ENCODE measurements at places on chromosomes 2 and 18.

DNA sequence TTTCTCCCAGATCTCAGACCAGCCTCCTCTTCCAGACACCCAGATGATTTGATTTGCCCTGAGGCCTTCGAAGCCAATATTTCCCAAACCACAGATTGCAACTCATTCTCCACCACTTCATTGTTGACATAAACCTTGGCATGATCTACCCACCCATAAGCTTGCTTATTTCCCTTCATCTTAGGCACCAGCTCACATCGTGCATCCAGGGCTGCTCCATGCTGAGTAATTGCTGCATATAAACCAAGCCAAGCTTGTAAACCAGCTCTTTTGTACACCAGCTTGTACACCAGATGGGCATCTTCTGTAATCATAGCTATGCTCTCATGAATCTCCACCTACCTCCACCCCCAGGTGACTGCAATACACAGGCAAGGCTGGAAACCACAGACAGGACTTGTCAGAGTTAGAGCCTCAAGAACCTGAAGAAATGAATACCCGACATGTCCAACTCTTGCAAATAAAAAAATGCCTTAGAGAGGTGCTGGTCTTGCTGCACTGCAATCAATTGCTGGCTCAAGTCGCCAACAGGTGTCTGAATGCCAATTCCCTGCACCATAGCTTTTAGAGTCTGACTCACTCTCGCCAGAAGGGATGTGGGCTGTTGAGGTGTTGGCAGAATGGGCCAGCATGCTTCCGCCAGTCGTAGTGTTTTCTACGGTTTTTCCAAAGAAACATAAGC is 31.5 kb downstream of the TRABD2A start:
- no peak for DNase-seq

DNA sequence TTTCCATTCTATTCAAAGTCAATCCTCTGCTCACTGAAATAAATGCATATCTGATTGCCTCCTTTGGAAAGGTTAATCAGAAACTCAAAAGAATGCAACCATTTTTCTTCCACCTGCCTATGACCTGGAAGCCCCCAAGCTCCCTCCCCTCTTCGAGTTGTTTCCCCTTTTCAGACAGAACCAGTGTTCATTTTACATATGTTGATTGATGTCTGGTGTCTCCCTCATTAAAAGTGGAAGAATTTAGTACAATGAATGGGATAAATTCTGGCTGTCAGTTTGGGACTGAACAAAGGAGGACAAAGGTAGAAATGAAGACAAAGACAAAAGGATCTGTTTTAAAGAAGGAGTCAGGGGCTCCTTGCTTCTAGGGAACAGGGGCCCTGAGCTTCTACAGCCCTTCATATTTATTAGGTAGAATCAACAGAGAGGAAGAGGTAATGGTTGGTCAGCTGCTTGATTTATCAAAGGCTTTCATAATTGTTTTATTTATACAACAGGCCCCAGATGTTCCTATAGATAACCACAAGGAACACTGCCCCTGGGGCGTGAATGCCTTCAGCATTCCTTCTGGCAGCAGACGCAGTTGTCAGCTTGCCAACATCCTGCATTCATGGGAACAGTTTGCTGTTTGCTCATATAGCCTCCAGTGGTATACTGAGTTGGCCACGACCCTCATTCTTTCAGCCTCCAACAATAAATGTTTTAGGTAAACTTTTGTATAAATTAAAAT is 949.8 kb upstream of the LRATD1 start:
- DNase-seq, result peak; percentile 31

DNA sequence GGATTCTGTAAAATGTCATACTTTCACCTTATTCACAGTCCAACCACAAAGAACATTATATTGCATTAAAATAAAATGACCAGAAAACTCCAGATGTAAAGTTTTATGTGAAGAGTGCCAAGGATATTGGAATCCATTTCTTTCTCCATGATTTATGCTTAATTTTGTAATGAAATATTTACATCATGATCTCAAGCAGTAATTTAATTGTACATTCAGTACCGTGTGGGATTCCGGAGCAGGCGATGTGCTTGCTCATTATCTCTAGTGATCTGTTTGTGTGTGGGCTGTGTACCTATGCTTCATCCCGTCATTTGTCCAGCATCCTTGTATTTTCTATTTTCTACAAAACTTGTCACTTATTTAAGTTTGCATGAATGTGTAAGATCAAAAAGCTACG is 415.9 kb upstream of the SLC8A1 start:
- DNase-seq, result no peak

DNA sequence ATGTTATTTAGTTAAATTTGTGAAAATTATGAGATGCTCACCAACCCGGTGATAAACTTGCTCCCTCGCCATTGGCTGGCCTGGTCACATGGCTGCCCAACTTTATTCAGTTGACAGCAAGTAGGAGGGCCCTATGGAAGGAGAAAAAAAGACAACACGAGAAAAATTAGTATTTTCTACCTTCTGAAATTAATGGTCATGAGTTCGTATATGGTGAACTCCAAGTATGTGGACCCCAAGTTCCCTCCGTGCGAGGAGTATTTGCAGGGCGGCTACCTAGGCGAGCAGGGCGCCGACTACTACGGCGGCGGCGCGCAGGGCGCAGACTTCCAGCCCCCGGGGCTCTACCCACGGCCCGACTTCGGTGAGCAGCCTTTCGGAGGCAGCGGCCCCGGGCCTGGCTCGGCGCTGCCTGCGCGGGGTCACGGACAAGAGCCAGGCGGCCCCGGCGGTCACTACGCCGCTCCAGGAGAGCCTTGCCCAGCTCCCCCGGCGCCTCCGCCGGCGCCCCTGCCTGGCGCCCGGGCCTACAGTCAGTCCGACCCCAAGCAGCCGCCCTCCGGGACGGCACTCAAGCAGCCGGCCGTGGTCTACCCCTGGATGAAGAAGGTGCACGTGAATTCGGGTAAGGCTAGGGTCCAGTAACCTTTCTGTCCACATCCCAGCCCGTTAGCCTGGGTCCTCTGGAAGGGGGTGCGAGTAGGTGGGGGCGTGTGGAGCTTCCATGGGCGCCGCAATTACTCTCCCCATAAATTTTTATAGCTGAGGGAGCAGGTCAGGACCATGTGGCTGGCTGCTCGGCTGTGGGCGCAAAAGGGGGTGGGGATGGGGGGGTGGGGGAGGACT is at the start of gene HOXD4:
Gene HOXD4 (plus strand): TSS at position 109 of the 846 bp plus-strand sequence. CDS start 84 bp downstream, at position 193.
- peak; percentile 68 for DNase-seq

DNA sequence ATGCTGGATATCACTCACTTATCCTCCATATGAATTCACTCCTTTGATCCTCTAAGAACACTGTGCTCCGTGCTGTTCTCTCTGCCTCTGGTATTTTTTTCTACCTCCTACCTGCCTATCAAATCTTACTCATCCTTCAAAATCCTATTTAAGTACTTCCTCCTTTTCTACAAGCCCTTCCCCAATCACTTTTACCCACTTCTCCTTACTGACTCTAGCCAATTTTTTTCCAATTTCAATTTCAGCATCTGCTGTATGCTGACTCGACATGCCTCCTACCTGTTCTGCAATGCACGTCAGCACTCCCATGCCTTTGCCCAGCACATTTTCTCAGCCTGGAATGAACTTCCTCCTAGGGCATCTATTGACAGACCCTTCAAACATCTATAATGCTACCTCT is 37.3 kb upstream of the LNPK start:
- DNase-seq, result no peak

- peak; percentile 79 for DNase-seq
These were observed 742 bp downstream of the PXDN start for GRCh38 chr2:1743396-1744150.

DNA sequence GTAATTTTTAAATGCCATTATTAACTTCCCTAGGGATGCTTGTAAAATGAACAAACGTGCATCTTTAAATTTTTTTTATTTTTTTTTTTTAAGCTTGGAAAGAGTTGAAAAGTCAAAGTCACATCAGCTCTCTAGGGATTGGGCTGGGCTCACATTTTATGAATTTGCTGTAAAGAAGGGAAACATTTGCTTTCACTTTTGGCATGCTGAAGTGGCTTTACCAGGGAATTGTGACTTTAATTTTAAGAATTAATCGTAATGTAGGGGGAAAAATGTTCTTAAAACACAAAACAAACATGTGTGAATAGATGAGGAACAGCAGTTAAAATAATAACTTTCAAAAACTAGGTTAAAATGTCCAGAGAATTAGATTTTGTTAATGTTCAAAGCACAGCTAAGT is 123.0 kb downstream of the AGAP1 start:
- no peak for DNase-seq

- no peak for DNase-seq
These were observed 17.8 kb downstream of the THNSL2 start for GRCh38 chr2:88187927-88188326.

DNA sequence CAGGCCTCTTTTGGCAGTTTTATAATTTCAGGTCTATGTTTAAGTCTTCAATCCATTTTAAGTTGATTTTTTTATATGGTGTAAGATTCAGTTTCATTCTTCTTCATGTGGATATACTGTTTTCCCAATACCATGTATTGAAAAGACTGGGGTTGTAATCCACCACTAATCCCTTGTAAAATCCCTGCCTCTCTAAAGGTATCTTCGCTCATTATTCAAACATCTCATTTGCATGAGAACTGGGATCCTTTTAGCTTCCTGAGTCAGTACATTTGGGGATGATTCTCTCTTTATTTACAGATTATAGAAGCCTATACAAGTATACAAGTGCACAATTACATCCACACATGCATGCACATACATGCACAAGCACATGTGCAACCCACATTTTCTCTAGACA is 25.3 kb downstream of the DHRS9 start:
- DNase-seq, result no peak

- DNase-seq, result no peak
These were observed 114.6 kb downstream of the TLK1 start for GRCh38 chr2:171046048-171046560.

- DNase-seq, result no peak
These were observed 3.0 kb downstream of the FBXO41 start for GRCh38 chr2:73281244-73281643.

DNA sequence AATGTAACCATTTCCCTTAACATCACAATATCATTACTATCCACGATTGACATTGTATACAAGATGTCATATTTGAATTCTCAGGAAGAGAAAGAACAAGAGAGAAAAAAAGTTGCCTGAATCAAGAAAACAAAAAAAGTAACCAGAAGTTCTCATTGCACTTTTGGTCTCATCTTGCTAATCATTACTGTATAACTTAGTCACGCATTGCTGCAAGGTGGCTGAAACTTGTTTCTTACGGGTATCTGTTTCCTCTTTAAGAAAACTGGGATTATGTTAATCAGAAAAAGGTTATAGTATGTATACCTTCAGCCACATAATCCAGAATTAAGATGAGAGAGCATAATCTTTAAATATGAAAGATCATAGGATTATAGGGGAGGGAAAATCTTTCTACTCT is 639.7 kb upstream of the SYT4 start:
- DNase-seq, result no peak

DNA sequence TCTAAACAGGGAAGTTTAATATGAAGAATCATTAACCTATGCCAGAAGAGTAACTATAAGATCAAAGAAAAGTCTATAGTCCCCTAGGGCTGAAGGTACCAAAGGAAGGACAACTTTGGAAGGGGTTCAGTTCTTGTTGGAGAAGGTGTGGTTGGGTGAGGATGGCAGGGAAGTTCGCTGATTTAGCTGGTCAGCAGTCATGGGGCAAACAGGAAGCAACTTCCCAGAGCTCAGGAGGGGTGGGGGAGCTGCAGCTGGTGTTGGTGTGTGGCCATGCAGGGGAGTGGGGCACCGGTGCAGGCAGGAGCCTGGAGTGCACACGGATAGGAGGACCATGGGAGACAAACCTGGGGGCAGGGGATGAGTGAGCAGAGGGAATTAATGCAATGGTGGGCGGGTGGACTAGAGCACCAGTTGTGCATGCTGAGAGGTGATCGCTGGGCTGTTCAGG is 34.0 kb downstream of the FHOD3 start:
- no peak for DNase-seq

DNA sequence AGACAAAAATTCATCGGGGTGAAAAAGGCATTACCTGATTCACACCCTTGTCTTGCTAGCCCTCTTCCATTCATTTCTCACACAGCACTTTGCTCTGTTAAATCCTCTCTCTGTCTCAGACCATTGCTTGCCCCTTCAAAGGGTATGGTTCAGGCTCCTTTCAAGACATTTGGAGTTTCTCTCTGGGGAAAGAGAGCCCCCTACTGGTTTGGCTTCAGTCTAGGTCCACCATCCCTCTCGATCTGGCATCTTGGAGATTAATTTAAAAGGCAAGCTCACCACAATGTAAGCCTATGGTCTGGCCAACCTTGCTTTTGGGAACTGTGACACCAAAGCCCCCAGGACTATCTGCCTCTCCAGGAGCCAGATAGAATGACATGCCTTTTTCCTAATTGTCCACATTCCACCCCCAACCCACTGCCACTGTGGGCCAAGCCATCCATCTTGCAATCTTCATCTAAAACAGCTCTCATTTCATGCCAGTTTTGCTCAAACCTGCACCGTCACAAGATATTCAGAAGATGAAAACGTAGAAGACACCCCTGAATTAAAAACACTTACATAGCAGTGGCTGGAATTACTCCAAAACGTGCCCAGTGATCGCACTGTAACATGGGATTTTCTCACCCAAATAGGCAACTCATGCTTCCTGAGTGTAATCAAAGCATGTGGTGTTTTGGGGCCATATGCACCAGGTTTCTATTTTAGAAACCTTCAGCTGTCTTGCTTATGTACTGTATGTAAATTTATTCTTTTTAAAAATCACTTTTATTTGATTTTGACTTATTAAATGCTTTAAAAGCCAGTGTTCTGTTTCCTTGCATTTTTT is 93.9 kb downstream of the FARSB start:
- DNase-seq, result peak; percentile 43

- peak; percentile 19 for DNase-seq
These were observed 634.5 kb downstream of the ZEB2 start for GRCh38 chr2:143885461-143885860.

- DNase-seq, result no peak
These were observed 95.7 kb downstream of the MEIS1 start for GRCh38 chr2:66530651-66531050.

DNA sequence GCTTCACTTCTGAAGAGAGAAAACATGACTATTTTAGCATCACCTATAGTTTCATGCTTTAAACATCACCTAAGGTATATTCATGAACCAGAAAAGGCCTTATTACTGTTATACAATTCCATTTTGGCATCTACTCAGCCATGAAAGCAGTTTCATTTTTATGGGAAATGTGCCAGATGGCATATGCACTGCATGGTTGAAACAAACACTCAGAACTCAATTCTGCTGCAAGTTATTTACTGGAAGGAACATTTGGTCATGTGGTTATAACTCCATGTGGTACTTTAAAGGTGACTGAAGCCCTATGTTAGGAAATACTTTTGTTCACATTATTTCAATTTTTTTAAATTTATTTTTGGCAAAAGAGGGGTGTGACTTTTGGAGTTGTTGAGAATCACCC is 287.5 kb upstream of the CRIM1 start:
- no peak for DNase-seq

All from fibroblast of skin of right biceps (primary cell).